GM12878 (cell line): ENCODE measurements at places on chromosomes 5 and 9.

DNA sequence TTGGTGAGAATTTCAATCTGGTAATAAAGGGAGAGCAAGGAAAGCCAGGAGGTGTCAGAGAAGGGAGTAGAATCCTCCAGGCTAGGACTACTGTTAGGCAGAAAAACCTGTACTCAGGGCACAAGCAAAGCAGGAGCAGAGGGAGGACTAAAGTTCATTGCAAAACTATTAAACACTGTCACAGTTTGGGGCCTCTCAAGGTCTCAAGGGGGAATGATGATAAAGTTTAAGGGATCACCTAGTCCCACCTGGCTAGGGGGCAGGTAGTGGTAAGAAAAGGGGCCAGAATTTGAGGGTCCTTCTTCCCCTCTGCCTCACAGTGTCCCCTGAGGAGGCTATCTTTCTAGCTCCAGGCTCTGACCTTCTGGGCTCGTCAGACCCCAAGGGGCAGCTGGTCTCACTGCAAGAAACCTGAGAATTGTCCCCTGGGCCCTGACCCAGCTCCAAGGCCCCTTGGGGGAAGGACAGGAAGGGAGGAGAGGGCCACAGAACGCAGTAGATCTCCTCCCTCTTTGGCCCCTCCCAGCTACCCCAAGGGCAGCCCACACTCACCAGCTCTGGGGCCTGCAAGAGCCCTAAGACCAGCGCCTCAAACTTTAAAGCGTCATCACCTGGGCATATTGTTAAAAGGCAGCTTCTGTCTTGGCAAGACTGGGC lies 974 bp downstream of the CCDC69 start:
- DNase-seq = no peak

- DNase-seq = no peak
These were observed 266.8 kb downstream of the ARHGEF28 start for GRCh38 chr5:73892806-73893205.

DNA sequence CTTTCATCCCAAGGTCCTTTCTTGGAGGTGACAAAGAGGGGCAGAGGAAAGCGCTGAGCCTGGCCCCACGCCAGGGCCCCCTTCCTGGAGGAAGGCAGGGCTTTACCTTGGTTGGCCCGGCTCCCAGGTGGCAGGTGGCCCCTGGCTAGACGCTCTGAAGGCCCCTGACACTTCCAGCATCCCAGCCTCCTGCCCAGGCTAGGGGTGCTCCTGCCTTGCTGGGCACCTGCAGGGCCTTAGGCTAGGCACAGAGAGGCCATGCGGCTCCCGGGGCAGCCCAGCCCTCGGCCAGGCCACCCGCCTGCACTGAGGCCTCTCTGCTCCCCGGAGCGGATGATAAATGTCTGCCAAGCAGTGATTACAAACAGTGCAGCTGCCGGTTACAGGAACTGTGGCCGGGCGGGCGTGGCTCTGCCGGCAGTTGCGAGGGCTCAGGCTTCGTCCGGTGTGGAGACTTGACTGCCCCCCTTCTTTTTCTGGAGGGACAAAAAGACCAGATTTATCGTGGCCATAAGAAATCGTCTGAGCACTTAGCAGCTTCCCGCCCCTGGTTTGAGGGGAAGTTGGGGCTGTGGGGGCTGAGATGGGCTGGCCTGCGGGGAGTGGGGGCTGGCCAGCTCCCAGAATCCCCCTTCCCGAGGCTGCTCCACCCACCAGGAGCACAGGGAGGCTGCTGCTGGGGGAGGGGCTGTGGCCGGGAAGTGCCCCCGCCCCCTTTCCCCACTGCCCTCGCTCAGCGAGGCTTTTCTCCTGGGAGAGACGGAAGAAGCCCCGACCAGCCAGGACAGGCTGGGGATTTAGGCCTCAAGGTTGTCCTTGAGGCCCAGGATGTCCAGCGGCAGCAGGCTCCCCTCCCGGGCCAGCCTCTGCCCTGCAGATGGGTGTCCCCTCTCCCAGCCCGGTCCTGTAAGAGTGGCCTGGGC lies 31.6 kb upstream of the UBAC1 start:
- DNase-seq = no peak

DNA sequence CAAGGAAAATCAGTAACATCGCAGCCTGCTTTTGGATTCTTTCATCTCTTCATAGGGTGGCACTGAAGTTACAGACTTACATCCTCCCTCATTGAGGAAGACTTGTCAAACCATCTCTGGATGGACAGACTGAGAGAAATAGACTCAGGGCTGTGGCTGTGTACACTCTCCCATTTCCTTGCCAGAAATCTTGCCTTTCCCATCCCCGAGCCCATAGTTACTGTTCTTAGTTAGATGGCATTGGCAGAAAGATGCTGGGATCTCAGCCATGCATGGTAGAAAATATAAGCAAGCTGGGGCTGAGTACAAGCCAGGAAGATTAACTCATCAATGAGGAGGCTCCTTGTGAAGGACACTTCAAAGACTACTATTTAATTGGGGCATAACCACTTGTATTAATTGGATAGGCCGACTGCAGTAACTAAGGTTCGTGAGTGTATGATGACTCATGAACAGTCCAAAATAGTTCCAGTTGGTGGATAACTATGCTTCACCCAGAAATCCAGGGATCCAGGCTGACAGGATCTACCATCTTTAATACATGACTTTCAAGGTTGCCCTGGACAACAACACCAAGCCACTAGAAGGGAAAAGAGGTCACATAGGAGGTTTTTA lies 137.9 kb downstream of the TMEM38B start:
- DNase-seq = no peak

DNA sequence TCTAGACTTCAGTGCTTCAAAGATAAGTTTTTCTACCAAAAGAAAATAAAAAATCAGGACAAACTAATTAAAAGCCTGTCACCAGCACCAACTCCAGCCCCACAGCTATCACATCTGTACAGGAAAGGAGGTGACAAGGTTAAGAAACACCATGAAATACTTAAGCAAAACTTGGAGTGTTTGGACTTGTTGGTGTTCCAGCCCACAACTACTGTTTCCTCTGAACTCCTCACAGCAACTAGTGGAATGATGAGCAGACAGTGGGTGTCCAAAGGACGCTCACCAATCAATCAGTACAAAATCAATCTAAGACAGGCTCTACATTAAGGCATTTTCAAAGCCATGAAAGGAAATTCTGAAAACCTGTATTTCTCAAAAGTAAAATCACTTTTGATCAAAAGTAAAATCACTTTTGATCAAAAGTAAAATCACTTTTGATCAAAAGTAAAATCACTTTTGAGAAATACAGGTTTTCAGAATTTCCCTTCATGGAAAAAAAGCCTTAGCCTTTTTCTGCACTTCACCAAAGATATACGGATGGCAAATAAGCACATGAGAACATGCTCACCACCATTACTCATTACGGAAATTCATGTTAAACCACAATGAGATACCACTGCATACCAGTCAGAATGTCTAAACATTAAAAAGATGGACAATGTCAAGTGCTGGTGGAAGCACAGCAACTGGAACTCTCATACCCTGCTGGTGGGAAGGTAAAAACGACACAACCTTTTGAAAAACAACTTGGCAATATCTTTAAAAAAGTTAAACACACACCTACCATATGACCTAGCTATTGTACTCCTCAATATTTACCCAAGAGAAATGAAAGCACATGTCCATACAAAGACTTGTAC lies 79.7 kb downstream of the MED27 start:
- DNase-seq = peak; percentile 36

DNA sequence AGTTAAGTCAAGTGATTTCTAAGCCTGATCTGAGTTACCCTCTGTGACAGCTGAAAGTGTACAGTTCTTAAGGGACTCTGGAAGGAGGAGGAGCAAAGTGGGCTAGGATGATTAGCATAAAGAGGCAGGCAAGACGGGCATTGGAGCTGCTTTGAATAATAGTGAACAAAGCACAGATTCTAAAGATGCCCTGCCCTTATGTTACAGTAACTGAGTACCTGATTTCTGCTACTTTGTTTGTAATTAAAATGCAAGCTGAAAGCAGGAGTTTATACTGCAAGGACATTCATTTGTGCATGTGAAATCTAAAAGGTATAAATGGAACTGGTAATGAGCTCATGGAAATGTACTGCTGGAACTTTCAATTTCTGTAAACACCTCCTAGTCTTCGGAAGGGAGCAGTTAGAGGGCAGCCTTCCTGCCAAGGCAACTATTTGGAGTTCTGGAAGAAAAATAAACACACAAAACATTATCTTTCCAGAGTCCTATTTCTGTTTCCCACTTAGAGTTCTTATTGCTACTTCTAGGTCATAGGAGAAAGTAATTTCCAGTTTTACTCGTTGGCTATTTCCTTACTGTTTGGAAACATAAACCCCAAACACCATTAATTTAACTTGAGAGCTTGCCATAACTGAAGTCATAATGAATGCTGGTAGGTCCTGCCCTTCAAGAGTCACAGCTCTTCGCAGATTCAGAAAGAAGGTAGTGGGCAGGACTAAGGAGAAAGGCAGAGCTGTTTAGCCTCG lies at the start of gene RANBP3L:
Gene RANBP3L, minus strand, starts transcription at position 45 of the 746 bp plus-strand sequence. CDS start 486 bp downstream, outside the sequence.
- DNase-seq = no peak
